Right hindlimb (tissue), 1 donor: ENCODE measurements at places on chromosomes 7 and 10.
A peak's percentile ranks its signal among the peaks of the same experiment; 100 is the strongest.

DNA sequence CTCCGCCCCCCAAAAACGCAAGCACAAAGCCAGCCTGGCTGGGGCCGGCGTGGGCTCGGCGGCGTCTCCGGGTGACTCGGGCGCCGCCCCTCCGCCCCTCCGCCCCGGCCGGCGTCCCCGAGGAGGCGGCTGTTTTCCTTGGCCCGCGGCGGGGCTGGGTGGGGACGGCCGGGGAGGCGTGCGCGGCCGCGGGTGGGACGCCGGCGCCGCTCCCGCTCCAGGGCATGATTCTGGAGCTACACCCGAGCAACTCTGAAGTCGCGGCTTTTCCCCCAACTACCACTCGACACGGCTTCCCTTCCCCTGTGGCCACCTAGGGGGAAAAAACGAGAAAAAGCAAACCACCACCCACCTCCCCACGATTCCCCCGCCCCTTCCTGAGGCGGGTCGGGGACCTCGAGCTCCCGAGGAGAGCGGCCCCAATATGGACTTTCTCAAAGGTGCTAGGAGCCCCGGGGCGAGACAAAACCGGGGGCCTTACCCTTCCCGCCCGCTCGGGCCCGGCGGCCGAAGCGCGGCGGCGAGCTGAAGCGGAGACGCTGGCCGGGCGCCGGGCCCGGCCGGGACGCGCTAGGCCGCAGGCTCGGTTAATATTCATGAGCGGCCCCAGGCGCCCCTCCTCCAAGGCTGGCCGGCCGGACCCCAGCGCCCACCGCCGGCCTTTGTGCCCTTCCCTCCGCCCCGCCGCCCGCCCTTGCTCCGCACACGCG, 856 bp downstream of the ARHGAP21 start:
- DNase-seq = peak; percentile 74

DNA sequence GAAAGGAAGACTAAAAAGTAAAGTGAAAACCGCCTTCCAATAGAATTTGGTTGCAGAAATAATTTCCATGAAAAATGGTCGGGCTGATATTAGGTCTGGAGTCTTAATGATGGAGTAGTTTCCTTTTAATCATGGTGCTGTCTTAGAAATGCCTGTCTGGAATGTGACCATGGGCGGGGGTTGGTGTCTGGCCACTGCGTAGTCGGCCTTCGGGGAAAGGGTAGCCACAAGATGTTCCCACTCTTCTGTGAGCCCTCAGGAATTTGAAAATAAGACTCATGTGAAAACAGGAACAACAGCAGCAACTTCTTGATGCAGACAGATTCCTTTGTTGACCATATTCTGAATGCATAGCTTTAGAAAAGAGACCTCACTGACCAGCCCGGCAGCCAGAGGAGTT, 176.8 kb downstream of the KIAA1217 start:
- peak; percentile 59 for DNase-seq

- no peak for DNase-seq
Observed at GRCh38 chr10:25575343-25575742, 358.7 kb upstream of the MYO3A start.

- DNase-seq = no peak
Observed at GRCh38 chr7:129857313-129857712, 95.4 kb downstream of the UBE2H start.

DNA sequence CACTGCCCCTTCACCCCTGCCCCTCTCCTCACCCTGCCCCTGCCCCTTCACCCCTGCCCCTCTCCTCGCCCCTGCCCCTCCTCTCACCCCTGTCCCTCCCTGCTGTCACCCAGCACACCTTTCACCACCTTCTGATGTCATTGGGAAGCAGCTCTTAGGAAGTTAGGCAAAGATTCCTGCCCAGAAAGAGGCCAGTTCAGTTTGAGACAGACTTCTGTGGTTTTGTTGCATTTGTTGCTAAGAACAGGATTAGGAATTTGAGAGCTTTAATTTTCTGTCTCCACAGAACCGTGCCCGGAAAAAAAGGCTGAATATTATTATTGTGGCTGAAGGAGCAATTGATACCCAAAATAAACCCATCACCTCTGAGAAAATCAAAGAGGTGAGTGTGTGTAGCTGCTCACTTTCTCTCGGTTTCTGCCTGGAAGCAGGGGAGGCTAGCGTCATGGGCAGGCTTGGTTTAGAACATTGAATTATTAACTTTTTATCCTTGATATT, 39.6 kb downstream of the PFKP start:
- DNase-seq = peak; percentile 45

- no peak for DNase-seq
Observed at GRCh38 chr10:109784236-109784635, 139.1 kb downstream of the XPNPEP1 start.

- peak; percentile 29 for DNase-seq
Observed at GRCh38 chr7:129644634-129645230, 33.2 kb downstream of the NRF1 start.

DNA sequence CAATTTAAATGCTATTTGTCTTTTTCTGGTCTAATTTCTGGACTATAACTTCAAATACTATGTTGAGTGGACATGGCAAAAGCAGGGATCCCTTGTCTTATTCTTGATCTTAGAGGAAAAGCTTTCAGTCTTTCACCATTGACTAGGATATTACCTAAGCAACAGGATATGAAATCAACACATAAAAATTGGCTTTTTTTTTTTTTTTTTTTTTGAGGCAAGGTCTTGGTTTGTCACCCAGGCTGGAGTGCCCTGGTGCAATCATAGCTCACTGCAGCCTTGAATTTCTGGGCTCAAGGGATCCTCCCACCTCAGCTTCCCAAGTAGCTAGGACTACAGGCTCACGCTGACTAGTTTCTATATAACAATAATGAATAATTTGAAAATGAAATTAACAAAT, 90.8 kb downstream of the JMJD1C start:
- no peak for DNase-seq

DNA sequence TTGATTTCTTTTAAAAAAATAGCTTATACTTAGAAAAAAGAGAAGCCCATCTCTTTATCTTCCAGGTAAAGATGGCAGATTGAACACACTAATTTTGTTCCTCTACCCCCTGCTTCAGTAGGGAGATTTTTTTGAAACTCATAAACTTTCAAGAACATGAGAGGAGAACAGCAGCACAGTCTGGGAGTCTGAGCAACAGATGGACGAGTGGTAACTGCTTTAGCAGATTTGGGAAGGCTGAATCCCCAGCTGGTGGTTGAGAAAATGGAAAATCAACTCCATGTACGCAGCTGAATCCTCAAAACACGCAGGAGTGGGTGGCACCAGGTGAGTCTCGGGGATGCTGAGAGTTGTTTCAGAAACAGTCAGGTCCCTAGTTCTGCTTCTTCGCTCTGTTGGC, 114.6 kb upstream of the CTBP2 start:
- no peak for DNase-seq

GRCh38 chr7:117381362-117381761, 45.9 kb downstream of the ASZ1 start:
- no peak for DNase-seq
